ENCODE measurements at places on chromosomes 7 and 10.

GRCh38 chr7:30973791-30974604 is 10.2 kb downstream of the GHRHR start:
- H3K4me3 ChIP-seq: no peak overlapping the region
- no peaks in the 10 kb centered on the region for H3K4me1 ChIP-seq
- H3K36me3 ChIP-seq: no peaks in the 10 kb centered on the region

DNA sequence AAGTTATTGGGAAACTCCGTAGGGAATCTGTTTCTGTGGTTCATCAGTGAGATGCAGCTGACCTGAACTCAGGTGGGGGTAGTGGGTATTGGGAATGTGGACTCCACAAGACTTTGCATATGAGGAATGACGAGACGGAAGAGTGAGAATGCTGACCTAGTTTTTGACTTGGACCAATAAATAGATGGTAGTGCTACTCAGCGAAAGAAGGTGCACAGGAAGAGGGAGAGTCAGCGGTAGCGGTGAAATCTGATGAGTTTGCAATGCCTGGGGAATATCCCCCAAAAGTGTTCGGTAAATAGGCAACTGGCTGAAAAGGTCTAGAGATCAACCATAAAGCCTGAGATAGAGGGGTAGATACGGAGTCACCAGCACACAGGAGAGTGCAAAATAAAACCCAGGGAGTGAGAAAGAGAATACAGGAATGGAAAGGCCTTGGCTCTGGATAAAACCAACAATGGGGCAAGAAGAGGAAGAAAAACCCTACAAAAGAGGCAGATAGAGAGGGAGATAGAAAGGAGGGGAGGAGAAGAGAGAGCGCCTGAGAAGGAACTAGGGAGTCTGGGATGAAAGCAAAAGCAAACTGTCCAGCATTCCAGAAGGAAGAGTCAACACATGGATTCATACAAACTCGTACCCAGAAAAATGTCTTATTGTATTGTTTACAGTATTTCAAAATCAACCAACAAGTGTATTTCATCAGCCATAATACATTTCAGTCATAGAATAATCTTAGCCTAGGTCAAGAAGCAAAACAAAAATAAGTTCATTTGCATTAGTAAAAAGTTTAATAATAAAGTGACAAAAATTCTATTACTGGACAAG is 5.4 kb downstream of the ARHGAP21 start:
- no peak for DNase-seq
- no peaks in the 10 kb centered on the region for H3K4me1 ChIP-seq
- H3K27ac ChIP-seq: no peak overlapping the region
- H3K4me3 ChIP-seq: peak overlapping the region; percentile 85
- no peaks in the 10 kb centered on the region for H3K27me3 ChIP-seq

GRCh38 chr10:99329304-99329553 is at the start of gene CNNM1:
Gene CNNM1, plus strand, starts transcription at chr10:99329356. Its CDS starts 32 bp downstream, at chr10:99329388.
- no peak within 1 kb of the TSS for H3K27ac ChIP-seq
- peak; percentile 88 for DNase-seq

- H3K27ac ChIP-seq: no peak overlapping the region
- no peak overlapping the region for H3K4me3 ChIP-seq
- no peaks in the 10 kb centered on the region for H3K36me3 ChIP-seq
- no peaks in the 10 kb centered on the region for H3K27me3 ChIP-seq
- H3K4me1 ChIP-seq: no peaks in the 10 kb centered on the region
These were observed 1174.6 kb upstream of the LRRTM3 start for GRCh38 chr10:65751218-65751617.

DNA sequence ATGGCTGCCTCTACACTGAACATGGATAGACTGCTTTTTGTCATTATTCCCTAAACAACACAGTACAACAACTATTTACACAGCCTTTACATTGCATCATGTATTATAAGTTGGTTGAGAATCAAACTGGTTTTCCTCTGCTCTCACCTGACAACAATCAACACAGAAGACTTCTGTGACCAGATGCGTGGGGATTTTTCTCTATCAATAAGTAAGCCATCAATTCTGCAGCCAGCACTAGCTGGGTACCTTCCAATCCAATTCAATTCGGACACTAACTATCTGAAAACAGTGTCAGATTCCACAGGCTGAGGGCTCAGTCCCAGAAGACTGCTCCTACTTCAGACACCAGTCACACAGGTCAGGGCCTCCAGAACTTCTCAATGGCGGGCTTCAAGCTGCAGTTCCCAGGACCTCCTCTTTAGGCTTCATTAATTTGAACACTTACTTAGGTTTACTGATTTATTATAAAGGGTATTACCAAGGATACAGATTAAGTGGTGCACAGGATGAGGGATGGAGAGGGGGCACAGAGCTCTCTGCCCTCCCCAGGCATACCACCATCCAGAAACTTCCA is 36.4 kb upstream of the ASL start:
- H3K36me3 ChIP-seq: no peaks in the 10 kb centered on the region
- no peak for DNase-seq
- H3K4me3 ChIP-seq: no peak overlapping the region
- no peak overlapping the region for H3K27ac ChIP-seq

DNA sequence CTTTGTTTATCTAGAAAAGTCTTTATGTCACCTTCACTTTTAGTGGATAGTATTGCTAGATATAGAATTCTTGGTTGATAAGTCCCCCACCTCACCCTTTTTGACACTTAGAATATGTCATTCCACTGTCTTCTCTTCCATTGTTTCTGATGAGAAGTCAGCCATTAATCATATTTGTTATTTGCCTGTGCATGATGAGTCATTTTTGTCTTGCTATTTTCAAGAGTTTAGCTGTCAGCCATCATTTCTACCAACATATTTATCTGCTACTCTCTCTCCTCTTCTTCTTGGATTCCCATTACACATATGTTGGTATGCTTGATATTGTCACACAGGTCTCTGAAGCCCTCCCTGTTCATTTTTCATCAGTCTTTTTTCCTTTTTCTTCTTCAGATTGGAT is 160.8 kb upstream of the TCF7L2 start:
- no peak overlapping the region for H3K4me3 ChIP-seq
- no peak for DNase-seq
- H3K27me3 ChIP-seq: no peaks in the 10 kb centered on the region
- no peak overlapping the region for H3K27ac ChIP-seq

GRCh38 chr10:131758062-131758938 is 142.5 kb upstream of the PPP2R2D start:
- peaks cover 10% of the 10 kb centered on the region for H3K4me1 ChIP-seq
- no peak overlapping the region for H3K4me3 ChIP-seq
- H3K27me3 ChIP-seq: no peaks in the 10 kb centered on the region
- H3K36me3 ChIP-seq: no peaks in the 10 kb centered on the region

DNA sequence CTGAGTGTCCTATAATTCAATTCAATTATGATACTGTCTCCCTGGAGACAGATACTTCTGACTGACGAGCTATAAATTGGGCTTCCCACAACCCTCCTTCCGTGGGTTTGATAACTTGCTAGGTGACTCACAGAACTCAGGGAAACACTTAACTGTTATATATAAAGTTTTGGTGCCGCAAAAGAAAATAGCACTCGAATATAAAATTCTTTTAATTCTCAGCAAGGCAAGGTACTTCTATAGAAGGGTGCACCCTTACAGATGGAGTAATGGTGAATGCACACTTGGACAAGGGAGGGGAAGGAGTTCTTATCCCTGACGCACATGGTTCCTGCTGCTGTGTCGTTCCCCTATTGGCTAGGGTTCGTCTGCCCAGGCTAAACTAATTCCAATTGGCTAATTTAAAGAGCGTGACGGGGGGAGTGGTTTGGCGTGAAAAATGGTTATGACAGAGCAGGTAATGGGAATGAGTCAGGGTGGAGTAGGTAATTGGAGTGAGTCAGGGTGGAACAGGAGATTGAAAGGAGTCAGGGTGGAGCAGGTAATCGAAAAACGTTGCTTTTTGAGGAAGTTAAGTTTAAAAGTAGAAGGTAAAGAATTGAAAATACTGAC is 20.8 kb upstream of the GHITM start:
- H3K36me3 ChIP-seq: no peaks in the 10 kb centered on the region
- H3K4me1 ChIP-seq: no peaks in the 10 kb centered on the region
- H3K27ac ChIP-seq: no peak overlapping the region
- DNase-seq: no peak
- H3K4me3 ChIP-seq: no peak overlapping the region
- H3K27me3 ChIP-seq: no peaks in the 10 kb centered on the region

- H3K36me3 ChIP-seq: no peaks in the 10 kb centered on the region
- no peak overlapping the region for H3K27ac ChIP-seq
- no peaks in the 10 kb centered on the region for H3K27me3 ChIP-seq
These were observed 82.0 kb downstream of the ARL4A start for GRCh38 chr7:12769444-12769843.

DNA sequence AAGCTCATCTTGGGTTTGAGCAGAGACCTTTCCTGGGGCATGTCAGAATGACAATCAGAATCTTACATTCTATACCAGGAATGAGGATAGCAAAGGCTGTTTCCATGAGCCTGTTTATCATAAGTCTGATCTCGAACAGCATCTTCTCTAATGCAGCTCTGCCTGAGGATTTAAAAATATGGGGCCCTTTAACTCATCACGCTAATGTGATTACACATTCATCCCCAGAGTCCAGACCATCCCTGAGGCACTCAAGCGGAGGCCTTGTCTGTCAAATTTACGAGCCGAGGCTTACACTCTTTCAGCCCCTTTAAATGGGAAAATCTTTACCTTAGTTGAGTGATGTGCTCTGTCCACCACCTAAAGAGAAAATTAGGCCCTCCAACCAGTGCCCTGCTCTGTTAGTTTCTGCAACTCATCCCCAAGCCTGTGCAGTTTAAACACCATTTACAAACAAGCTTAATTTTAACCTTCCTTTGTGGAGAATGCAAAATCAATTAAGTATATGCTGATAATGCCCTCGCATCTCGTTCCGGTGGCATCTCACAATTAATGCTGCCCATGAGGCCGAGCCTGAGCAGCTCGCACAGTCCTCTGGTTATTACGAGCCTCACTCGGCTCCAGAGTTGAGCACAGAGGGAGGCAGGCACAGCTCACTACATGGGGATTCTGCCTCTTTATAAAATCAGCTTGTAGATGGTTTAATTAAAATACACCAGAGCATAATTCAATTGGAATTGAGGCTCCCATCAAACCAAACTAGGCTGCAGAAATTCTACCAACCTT is 16.0 kb downstream of the CHST15 start:
- no peaks in the 10 kb centered on the region for H3K4me1 ChIP-seq
- no peak for DNase-seq
- H3K4me3 ChIP-seq: no peak overlapping the region

DNA sequence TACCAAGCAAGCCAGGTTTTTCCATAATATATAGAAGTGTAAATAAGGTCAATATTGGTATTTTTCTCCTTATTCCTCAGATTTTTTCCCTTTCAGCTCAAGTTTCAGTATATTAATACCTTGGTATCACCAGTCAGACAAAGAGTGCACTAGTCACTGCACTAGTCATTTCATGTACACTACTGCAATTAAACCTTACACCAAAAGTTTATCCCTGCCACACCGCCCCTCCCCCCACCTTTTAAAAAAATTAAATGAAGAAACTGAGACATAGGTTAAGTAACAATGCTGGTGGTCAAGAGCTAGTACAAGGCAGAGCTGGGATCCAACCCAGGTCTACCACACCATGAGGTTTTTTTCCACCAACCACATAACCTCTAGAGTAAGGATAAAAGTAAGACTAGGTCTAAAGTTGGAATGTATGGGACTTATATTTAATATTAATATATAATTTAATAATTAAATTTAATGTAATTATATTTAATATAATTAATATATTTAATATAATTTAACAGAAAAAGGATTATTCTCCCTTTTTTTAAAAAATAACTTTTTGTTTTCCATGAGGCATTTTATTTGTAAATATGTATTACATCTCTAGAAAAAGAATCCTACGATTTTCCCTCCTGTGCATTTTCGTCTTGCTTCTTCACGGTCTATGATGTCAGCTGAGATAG is 68.5 kb downstream of the NT5C2 start:
- no peaks in the 10 kb centered on the region for H3K27me3 ChIP-seq
- H3K4me3 ChIP-seq: no peak overlapping the region
- peaks cover 22% of the 10 kb centered on the region for H3K36me3 ChIP-seq
- no peak for DNase-seq
- peaks cover 21% of the 10 kb centered on the region for H3K4me1 ChIP-seq

DNA sequence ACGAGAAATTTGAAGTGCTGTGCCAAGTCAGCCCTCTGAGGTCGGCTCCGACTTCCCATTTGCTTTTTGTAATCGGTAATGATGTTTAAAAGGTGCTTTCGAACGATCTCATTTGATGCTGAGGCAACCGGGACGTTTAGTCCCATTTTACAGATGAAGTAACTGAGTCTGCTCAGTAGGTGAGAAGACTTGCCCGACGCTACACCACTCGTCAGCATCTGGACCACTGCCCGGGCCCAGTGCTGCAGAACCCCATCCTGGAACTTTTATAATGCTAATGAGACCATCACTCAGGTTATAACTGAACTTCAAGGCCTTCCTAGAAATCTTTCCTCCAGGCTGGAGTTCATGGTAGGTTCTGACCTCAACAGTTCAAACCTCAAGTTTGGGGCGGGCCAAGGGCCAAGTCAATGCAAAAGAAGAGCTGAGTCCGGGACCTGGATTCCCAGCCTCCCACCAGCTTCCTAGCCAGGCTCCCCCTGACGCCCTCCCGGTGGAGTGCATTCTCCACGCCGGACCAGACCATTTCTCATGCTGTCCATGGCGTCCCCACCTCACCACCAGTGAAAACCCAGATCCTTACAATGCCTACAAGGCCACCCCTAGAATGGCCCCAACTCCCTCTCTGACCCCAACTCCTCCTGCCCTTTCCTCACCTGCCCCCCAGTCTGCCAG is 699 bp upstream of the PDLIM1 start:
- peaks cover 15% of the 10 kb centered on the region for H3K4me1 ChIP-seq
- H3K36me3 ChIP-seq: peaks cover 27% of the 10 kb centered on the region
- no peak overlapping the region for H3K27ac ChIP-seq
- peak overlapping the region; percentile 75 for H3K4me3 ChIP-seq
- no peak for DNase-seq
- H3K27me3 ChIP-seq: peaks cover 17% of the 10 kb centered on the region

DNA sequence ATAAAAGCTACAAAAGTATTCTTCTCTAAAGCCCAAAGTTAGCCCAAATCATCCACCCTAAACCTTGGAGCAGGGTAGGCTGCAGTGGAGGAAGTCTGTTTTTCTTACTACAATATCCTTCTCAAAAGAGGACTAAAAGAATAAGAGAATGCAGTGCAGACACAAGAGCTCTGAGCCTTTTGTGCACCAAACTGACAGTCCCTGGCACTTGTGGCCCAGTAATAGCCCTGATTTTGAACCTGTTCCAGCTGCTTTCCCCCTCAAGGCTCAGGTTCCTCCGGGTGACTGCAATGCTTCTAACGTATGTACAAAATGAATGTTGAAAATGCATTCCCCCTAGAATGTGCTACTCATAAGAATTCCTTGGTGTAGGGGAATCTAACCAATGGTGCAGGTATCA is 154.4 kb downstream of the JAZF1 start:
- H3K4me1 ChIP-seq: no peaks in the 10 kb centered on the region
- H3K36me3 ChIP-seq: no peaks in the 10 kb centered on the region
- no peaks in the 10 kb centered on the region for H3K27me3 ChIP-seq
- DNase-seq: no peak
- H3K4me3 ChIP-seq: no peak overlapping the region

- H3K36me3 ChIP-seq: no peaks in the 10 kb centered on the region
- H3K27me3 ChIP-seq: no peaks in the 10 kb centered on the region
- H3K4me3 ChIP-seq: no peak overlapping the region
- H3K27ac ChIP-seq: no peak overlapping the region
- DNase-seq: no peak
- no peaks in the 10 kb centered on the region for H3K4me1 ChIP-seq
These were observed 51.5 kb downstream of the AFAP1L2 start for GRCh38 chr10:114352653-114353298.

GRCh38 chr7:116781584-116781983 is 80.8 kb upstream of the CAPZA2 start:
- peaks cover 72% of the 10 kb centered on the region for H3K27me3 ChIP-seq
- no peak for DNase-seq
- peaks cover 21% of the 10 kb centered on the region for H3K4me1 ChIP-seq
- no peak overlapping the region for H3K4me3 ChIP-seq
- H3K27ac ChIP-seq: no peak overlapping the region
- H3K36me3 ChIP-seq: no peaks in the 10 kb centered on the region

Measured in endodermal cell (in vitro differentiated cells).